Stromal cell of bone marrow (primary cell): ENCODE measurements at places on chromosomes 11 and 22.

DNA sequence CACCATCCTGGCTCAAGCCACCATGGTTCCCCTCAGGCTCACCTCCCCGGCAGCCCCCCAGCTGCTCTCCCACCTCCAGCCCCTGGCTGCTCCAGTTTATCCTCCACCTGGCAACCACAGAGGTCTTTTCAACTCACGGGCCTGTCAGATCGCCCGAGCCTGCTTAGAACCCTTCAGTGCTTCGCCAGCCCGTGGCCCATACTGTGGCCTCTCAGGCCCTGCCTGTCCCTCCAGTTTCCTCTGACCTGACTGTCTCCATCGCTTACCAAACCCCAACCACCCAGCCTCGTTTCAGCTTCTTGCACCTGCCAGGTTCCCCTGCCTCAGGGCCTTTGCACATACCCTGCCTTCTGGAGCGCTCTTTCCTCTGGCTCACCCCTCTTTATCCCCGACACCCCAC, 6.9 kb downstream of the KCNC1 start:
- DNase-seq, result no peak

DNA sequence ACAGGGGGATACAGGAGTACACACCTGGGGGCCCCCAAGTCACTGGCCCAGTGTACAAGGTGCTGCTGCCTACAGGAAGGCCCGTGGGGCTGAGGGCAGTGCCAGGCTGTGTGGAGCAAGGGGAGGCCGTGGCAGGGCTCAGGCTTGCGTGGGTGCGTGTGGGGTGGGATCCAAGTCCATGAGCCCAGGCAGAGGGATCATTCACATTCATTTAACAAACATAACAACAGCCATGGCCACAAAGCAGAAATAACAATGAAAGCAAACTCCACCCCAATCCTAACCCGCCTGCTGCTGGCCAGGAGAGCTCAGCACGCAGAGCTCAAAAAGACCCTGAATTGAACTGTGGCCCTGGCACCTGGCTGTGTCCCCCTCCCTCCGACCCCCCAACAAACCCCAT, 17.0 kb upstream of the SCGB1A1 start:
- no peak for DNase-seq

- no peak for DNase-seq
These were observed 491.8 kb upstream of the TENM4 start for GRCh38 chr11:79932612-79933011.

GRCh38 chr11:9461760-9462134, 935 bp downstream of the ZNF143 start:
- DNase-seq, result peak; percentile 3

GRCh38 chr22:44192098-44192815, 11.5 kb downstream of the PARVG start:
- DNase-seq, result no peak

DNA sequence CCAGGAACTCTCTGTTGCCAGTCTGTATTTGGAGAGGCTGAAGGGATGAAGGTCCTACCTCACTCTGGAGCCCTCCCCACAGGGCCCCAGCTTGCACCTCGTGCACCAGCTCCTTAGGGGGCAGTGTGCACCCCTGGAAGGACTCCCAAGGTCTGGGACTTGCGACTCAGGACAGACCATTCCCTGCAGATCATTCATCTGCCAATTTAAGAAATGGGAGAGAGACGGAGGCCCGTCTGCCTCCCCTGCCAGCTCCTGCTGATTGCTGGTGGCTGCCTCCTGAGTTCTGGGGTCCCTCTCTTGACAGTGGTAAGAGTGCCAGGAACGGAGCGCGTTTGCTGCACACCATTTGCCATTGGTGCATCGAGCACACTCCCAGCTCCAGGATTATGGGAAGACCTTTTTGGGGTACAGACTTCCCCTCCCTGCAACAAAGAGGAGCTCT, 27.4 kb upstream of the MALAT1 start:
- DNase-seq, result no peak

GRCh38 chr22:47154621-47155081, 392.2 kb downstream of the TBC1D22A start:
- DNase-seq, result peak; percentile 39

- peak; percentile 18 for DNase-seq
These were observed 83.1 kb downstream of the TBC1D22A start for GRCh38 chr22:46845296-46846149.

- no peak for DNase-seq
These were observed 1.6 kb downstream of the RNF141 start for GRCh38 chr11:10539339-10539738.

GRCh38 chr11:3218483-3219280, at the start of gene MRGPRG:
TSS of gene MRGPRG (minus strand) at chr11:3218813. CDS start at chr11:3218813, 0 bp downstream.
- no peak for DNase-seq

- DNase-seq, result no peak
These were observed 484.0 kb downstream of the OPCML start for GRCh38 chr11:133048270-133048669.

GRCh38 chr11:72723508-72723907, 28.7 kb downstream of the ARAP1 start:
- no peak for DNase-seq

DNA sequence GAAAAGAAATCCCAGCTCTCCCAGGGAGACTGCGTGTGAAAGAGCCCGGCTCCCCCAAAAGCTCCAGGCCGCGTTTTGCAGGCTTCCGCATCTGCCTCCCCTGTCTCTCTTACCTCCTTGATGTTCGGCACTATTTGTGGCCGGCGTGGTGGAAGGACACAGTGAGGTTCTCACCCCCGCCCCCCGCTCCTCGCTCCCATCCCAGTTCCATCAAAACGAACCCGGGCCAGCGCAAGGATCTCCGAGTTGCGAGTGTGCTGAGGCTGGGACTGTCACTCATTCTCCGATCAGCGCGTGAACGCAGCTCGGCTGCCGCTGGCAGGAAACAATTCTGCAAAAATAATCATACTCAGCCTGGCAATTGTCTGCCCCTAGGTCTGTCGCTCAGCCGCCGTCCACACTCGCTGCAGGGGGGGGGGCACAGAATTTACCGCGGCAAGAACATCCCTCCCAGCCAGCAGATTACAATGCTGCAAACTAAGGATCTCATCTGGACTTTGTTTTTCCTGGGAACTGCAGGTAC, at the start of gene NCAM1:
Gene NCAM1 (plus strand): TSS at position 275 of the 523 bp plus-strand sequence.
- peak; percentile 12 for DNase-seq

GRCh38 chr11:115996808-115997188, 492.6 kb upstream of the CADM1 start:
- DNase-seq, result no peak

DNA sequence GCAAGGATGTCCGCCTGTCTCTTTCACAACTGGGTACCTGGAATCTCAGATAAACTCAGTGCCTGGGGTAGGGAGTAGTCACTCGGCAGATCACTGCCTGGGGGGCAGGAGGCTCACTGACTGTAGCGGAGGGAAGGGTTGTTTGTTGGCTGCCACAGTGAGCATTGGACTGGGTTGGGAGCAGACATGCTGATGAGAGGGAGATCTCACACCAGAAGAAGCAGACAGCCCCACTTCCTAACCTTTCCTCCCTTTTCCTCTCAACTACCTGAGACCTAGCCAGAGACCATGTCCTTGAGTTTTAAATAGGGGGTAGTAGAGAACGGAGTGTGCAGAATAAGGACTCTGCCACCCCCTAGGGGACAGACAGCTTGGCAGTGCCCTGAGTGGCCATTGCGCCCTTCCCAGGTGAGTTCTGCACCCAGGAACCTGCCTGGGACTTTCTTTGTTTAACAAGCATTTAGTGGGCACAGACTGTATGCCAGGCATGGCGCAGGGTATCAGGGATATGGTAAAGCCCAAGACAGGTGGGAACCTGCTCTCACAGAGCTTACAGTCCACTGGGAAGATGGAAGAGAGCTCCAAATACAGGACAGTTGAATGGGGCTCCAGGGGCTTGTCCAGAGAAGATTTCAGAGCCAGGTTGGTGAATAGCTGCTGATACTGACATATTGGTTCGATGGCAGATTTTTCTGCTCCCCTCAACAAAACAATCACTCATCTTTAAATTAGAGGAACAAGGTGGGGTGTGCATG, 115.7 kb upstream of the NNMT start:
- no peak for DNase-seq

- DNase-seq, result no peak
These were observed 502.1 kb downstream of the MN1 start for GRCh38 chr22:27299181-27300085.

- DNase-seq, result no peak
These were observed 230.2 kb downstream of the METTL15 start for GRCh38 chr11:28338371-28338770.

DNA sequence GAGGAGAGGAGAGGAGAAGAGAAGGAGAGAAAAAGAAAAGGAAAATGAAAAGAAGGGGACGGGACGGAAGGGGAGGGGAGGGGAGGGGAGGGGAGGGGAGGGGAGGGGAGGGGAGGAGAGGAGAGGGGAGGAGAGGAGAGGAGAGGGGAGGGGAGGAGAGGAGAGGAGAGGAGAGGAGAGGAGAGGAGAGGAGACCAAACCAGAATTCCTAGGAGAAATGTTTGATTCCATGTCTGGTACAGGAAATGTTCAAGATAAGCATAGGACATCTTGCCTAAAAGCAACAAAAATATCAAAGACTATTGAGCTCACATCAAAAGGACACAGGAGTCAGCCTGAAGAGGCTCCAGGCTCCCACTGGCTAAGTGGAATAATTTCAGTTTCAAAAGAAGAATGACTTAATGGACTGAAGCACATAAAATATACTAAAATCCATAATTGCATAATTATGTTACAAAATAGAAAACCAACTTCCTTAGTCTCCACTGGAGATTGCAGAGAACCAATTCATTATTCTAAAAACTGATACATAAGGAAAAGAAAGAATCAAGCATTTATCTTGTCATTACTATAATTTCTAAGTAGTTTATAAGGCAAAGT, 101.1 kb upstream of the APOA1 start:
- DNase-seq, result no peak

DNA sequence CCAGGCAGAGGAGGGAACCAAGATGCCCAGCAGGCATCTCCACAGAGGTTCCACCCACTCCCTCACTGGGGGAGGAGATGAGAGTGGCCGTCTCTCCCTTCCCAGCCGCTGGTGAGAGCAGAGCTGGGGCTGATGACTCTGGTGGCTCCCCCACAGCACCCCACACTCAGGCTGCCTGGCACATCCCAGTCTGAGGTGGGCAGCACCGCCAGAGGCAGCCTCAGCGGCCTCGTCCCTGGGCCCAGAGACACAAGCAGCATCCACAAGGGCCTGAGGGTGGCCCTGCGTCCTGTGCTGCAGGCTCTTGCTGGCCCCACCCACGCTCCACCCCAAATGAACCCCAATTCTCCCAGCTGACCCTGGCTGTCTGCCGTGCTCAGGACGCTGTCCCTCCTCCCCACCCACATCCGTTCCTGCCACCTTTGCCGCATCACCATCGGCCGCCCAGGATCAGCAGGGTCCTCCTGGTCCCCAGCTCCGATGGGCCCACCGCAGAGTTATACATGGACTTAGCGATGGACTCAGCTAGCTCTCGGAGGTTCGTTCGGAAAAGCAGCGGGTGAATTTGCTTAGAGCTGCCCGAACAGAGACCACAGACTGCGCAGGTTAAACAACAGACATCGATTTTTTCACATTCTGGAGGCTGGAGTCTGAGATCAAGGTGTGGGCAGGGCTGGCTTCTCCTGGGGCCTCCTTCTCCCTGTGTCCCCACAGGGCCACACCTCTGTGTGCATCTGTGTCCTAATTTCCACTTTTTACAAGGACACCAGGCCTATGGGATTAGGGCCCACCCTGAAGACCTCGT, 20.2 kb upstream of the CTSD start:
- no peak for DNase-seq

DNA sequence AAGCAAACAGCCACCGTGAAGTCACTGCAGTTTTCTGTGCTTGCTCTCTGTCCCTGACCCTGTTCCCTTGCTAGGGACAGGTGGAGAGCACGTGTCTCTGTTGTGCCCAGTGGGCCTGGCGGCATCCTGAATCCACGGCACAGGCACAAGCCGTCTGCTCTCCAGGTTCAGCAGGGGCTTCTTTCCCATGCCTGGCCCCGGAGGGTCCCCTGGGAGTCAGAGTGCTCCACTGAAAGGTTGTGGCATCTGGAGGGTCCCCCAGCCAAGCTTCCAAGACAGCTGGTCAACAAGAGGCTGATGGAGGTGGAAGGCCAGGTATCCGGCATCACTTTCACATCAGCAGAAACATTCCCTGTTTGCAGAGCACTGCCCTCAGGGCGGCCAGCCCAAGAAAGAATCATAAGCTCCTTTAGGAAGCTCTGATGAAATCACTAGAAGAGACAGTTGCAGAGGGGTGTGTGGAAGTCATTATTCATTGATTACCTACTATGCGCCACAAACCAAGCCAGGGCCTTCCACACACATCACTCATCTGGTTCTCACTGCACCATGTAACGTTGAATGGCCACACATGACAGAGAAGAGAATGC, 346.4 kb upstream of the B3GAT1 start:
- DNase-seq, result no peak

DNA sequence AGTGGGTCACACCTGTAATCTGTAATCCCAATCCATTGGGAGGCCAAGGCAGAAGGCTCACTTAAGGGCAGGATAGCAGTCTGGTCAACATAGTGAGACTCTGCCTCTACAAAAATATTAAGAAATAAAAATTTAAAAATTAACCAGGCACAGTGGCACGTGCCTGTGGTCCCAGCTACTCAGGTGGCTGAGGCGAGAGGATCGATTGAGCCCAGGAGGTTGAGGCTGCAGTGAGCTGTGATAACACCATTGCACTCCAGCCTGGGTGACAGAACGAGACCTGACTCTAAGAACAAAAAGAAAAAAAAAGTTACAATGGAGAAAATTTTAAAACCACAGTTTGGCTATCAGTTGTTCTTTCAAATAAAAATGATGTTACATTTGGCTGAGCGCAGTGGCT, 13.4 kb upstream of the SYNGR1 start:
- DNase-seq, result no peak

- no peak for DNase-seq
These were observed 753 bp upstream of the PPARA start for GRCh38 chr22:46149512-46150033.

GRCh38 chr11:810040-810567, 337 bp downstream of the RPLP2 start:
- DNase-seq, result no peak

DNA sequence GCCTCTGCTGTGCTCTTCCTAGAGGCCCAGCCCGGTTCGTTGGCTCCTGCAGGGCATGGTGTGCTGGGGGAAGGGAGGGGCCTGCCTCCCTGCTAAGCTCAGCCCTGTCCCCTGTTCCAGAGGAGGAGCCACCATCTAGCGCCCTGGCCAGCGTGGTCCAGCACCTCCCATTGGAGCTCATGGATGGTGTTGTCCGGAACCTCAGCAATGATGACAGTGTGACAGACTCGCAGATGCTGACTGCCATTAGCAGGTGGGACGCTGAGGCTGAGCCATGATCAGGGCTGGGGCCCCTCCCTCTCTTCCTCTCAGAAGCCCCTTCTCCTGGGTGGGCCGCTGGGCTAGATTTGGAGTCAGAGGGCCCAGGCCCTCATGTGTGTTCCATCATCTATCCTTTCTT, 9.1 kb downstream of the USP35 start:
- no peak for DNase-seq

- peak; percentile 93 for DNase-seq
These were observed 6.7 kb downstream of the CAPN5 start for GRCh38 chr11:77073328-77074001.

DNA sequence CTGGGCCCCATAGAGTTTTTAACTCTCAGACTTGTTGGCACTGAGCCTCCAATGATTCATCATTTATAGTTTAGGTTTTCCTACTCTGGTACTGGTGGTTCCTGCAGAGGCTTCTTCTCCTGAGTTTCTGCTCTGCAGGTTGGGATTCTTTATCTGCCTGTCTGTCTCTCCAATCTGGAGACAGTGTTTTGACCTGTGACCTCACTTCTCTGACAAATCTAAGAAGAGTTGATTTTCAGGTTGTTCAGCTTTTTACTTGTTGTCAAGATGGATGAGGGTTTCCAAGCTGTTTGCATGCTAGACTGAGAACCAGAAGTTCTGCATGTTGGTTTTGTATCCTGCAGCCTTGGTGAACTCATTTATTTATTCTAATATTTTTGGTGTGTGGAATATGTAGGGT, 63.9 kb downstream of the JAM3 start:
- no peak for DNase-seq
